ENCODE measurements at places on chromosomes 2 and 18.

- DNase-seq, result no peak
These were observed 61.5 kb downstream of the INPP4A start for GRCh38 chr2:98505971-98506664.

GRCh38 chr2:72000110-72000509 is 147.6 kb downstream of the CYP26B1 start:
- no peak for DNase-seq

- no peak for DNase-seq
These were observed 2.8 kb downstream of the TMEM18 start for GRCh38 chr2:674321-674985.

- no peak for DNase-seq
These were observed 136.1 kb downstream of the GCA start for GRCh38 chr2:162480067-162480466.

- no peak for DNase-seq
These were observed 1.2 kb downstream of the GPD2 start for GRCh38 chr2:156437272-156437930.
